ENCODE measurements at places on chromosomes 16 and 17. TPM values are rescaled to one million over a fixed set of nuclear protein-coding genes. Genes with fewer than 3 reads are reported as not detected.

GRCh38 chr17:69908626-69909368, 166.2 kb upstream of the KCNJ16 start:
- DNase-seq, result no peak

- DNase-seq, result no peak
Observed at GRCh38 chr17:81578561-81579225, 26.5 kb upstream of the FAAP100 start.

B3GNT9 gene
- 1.2 TPM for total RNA-seq

- no peak for DNase-seq
Observed at GRCh38 chr17:41452281-41452680, 11.5 kb upstream of the KRT38 start.

DNA sequence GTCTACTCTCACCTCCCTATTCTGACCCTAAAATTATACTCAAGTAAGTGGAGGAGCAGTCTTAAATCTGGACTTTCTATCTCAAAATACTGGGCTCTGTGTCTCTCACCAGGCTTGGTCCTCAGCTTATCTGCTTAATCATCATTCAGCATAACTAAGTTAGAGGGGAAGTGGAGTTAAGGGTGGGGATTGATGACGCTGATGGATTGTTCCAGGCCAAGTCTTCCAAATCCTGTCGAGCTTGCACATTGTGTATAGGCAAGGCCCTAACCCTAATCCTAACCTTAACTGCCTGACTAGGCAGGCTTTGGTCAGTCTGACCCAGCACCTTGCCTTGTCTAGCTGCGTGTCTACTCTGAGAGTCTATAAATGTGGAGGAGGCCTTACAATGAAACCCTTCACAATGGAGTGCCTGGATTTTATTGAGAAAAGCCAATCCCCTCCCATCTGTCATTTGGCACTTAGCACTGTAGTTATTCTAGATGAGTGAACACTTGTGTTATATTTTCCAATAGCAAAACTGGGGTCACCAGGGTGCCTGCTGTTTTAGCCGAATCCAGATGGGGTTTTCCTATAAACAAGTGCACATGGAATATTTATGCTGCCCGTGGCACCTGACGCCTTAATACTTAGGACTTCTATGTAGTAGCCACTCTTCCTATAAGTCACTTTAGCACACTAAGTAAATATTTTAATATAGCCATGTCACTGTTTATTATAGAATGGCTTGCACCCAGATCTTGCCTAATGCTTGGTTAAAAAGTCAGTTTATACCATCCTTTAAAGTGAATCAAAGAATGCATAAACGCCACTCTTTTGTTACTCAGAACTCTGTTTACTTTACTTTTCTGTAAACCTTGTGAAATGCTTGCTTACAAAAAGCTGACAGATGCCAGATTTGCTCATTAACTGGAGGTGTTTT, 193.2 kb upstream of the MYOCD start:
- no peak for DNase-seq

- DNase-seq, result no peak
Observed at GRCh38 chr17:82355770-82356427, 3.1 kb upstream of the TEX19 start.

GRCh38 chr16:78895681-78896080, 704.9 kb downstream of the MAF start:
- no peak for DNase-seq
